Left cardiac atrium (tissue), 4 donors: ENCODE measurements at places on chromosomes 6 and 20. TPM values are rescaled to one million over a fixed set of nuclear protein-coding genes. Genes with fewer than 3 reads are reported as not detected.

The CST7 gene
- 2.7 TPM for total RNA-seq

The PCK1 gene
- total RNA-seq = 72.2 TPM

The CUL7 gene
- 7.6 TPM for total RNA-seq

The AIG1 gene
- total RNA-seq = 44.8 TPM

The TFEB gene
- total RNA-seq = 34.6 TPM

The PLCB1 gene
- 27.1 TPM for total RNA-seq

The MAK gene
- total RNA-seq = 0.38 TPM

The TFAP2A gene
- total RNA-seq = 0.44 TPM

The GGTLC1 gene
- not detected for total RNA-seq

The ABRACL gene
- total RNA-seq = 9.9 TPM

DNA sequence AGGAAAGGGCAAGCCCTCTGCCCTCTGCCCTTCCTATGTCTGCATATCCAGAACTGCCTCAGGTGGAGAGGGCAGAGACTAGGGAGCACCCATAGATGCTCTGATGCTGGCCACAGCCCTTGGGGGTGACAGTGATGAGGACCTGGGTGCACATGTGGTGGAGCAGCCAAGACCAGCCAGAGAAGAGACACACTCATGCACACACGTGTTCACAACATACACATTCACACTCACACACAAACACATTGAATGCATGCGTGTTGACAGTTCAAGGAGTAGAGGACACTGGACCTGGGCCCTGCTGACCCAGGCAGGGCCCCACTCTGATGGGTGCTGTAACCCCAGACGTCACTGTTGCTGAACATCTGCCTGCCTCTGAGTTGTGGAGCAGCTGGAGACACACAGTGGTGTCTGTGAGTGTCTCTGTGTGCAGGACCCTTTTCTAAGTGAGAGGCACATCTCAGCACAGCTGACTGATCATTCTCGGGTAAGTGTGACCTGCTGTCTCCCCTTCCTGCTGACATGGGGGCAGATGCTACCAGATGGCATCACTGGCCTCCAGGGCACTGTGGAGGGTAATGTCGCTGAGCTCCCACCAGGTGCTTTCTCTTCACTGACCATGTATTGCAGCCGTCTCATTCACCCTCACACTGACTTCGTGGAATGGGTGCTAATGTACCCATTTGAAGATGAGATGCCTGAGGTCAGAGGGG is 30.1 kb upstream of the MAS1L start:
- no peak for DNase-seq

DNA sequence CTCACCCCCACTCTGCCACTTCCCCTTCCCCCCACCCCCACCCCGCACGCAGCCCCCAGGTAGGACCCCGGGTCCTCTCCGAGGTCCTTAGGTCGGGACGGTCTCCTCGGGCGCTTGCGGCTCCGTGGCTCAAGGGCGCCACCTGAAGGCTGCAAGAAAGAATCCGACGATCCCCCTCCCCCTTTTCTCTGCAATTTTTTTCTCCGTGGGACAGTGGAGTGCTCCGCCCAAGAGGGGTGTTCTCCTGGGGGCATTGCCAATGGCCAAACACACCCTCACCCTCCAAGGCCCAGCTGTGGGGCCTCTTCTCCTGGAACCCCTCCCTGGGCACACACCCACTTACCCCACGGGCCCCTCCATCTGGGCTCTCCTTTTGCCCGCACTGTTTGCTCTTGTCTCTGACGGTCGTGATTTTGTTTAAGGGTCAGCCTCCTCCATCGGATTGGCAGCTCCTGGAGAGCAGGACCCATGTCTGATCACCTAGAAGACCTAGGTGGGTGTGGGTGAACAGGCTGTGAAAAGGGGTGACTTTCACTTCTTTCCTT is 1.1 kb upstream of the TMEM74B start:
- peak; percentile 54 for DNase-seq

DNA sequence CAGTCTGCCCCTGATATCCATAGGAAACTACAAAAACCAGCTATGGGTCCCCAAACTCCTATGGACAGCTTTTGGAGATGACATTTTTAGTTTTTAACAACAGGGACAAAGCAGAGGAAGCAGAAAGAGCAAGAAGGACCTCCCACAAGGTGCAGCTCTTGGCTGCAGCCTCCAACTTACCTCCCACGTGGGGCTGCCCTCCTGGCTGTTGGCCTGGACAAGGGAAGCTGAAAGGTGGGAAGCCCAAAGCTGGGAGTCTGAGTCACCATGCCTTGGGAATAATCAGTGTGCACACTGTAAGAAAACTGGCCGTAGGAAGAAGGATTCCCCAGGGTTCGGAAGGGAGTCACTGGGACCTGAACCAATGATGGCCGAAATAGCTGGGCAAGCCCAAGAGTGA is 51.8 kb upstream of the PAX1 start:
- DNase-seq = no peak

- no peak for DNase-seq
Measured at GRCh38 chr6:160832422-160832821, 130.4 kb downstream of the PLG start.

GRCh38 chr20:12821249-12821648 is 187.5 kb upstream of the SPTLC3 start:
- DNase-seq = no peak

GRCh38 chr20:19096843-19097242 is 115.6 kb upstream of the SLC24A3 start:
- DNase-seq = no peak

DNA sequence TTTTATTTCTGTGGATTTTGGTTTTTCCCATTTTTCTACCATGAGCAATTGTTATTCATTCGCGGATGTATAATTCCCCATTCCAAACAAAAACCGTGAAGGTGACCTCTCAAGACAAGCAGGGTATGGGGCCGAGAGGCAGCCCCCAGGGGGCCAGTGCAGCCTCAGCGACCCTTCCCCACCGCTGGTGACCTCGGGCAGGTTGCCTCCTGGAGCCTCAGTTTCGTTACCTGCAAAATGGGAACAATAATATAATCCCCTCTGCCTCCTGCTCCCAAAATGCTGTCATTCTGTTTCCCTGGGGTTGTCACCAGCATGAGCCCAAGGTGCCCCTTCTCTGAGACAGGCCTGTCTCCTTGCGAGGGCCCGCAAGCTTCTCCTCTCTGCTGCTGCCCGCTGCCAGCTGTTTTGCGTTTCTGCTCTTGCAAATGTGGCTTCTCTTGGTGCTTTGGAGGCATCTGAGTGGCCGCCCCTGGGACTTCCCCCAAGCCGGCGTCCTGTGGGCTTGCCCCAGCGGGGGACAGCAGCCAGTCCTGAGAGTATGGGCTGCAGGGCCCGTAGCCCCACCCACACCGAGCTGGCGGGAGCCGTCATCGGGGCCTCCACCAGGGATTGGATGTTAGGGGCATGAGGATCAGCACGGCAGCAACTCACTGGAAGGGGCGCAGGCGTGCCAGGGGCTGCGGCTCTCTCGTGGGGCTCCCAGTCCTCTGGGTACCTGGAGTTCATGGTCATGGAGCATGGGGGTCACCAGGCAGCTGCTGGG is 161.9 kb downstream of the TAF4 start:
- DNase-seq = peak; percentile 6

GRCh38 chr6:45607798-45608197 is 230.1 kb upstream of the SUPT3H start:
- no peak for DNase-seq

DNA sequence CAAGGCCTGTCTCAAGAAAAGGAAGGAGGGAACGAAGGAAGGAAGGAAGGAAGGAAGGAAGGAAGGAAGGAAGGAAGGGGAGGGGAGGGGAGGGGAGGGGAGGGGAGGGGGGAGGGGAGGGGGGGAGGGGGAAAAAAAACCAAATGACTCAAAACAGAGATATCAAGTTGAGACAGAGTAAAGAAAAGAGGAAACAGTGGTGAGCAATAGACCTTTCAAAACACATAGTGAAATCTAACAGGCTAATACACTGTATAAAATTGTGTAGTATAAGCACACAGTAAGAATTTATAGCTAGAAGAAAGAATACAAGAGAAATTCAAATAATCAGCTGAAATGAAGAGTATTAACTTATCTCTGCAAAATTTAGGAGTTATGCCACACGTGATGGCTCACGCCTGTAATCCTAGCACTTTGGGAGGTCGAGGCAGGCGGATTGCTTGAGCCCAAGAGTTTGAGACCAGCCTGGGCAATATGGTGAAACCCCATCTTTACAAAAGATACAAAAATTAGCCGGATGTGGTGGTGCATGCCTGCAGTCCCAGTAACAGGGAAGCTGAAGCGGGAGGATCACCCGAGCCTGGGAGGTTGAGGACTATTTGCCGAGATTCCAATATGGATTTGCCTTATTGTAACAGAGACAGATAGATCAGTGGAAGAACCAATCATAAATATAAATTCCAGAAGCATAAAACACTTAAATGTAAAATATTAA is 123.2 kb downstream of the PRND start:
- DNase-seq = no peak

DNA sequence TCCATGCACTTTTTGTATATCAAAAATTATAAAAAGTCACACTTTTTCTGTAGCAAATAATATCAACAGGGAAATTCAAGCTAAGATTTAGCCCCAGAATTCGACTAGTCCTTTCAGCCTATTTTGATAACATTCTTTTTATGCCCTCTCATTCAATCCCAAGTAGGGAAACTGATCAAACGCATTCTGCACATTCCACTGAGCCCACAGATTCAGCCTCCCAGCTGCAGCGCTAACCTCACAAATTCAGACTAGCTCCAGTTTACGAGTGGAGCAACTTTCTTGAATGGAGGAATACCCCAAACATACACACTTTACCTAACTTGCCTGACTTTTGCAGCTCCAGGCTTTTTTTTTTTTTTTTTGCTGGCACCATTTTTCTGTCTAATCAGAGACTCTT is 70.3 kb upstream of the HEY2 start:
- no peak for DNase-seq

GRCh38 chr6:11428371-11428770 is 109.2 kb upstream of the TMEM170B start:
- DNase-seq = no peak
